ENCODE measurements at places on chromosomes 13 and 19.

- DNase-seq, result no peak
Measured at GRCh38 chr19:3459089-3459881, 21.0 kb downstream of the SMIM24 start.

DNA sequence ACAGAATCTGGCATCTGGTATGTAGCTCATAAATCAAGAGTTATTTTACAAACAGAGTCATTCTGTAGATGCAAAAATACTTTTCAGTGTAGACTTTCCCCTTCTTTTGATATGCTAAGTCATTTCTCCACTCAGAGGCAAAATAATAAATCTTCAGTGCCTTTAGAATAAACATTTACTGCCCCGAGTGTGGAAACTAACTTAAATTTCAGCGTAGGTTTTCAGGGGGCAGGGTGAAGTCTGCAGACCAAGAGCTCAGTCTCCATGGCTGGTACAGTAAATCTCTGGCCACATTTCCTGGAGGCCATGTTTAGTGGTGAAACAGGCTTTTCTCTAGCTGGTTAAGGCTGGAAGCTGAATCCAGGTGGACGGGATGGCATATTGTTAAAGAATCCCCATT is 13.1 kb upstream of the ADPRHL1 start:
- no peak for DNase-seq

DNA sequence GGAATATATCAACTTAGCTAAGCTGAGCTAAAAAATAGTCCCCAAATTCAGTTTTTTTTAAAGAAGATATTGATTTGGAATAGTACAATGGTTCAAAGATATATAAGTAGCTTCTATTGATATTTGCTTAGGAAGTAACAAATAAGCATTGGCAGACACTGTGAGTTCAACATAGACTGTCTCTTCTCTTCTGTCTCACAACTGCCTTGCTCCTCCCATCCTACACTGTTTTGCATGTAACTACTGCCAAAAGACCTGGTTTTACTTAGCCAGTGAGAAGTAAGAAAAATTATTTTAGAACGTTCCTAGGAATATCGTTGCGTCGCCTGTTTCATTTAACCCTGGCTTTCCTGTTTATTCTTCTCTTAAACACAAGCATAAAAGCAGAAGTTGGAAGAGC is 859.0 kb upstream of the SPRY2 start:
- DNase-seq, result no peak

- DNase-seq, result no peak
Measured at GRCh38 chr19:41510484-41510883, 65.5 kb upstream of the CEACAM21 start.

DNA sequence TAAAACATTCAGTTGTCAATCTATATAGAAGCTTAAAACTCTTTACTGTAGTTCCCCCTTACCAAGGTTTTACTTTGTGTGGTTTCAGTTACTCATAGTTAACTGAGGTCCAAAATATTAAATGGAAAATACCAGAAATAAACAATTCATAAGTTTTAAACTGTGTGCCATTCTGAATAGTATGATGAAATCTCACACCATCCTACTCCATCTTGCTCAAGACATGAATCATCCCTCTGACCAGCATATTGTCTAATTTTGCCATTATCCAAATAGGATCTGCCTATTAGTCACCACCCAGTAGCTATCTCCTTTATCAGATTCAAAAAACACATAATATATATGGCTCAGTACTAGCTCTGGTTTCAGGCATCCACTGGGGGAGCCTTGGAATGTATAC is 22.4 kb downstream of the ZNF571 start:
- DNase-seq, result no peak

Measured in T47D (cell line).